ENCODE measurements at places on chromosomes 1 and 21.
A peak's percentile ranks its signal among the peaks of the same experiment; 100 is the strongest.

GRCh38 chr1:61183471-61184039, 101.2 kb downstream of the NFIA start:
- no peak for DNase-seq

DNA sequence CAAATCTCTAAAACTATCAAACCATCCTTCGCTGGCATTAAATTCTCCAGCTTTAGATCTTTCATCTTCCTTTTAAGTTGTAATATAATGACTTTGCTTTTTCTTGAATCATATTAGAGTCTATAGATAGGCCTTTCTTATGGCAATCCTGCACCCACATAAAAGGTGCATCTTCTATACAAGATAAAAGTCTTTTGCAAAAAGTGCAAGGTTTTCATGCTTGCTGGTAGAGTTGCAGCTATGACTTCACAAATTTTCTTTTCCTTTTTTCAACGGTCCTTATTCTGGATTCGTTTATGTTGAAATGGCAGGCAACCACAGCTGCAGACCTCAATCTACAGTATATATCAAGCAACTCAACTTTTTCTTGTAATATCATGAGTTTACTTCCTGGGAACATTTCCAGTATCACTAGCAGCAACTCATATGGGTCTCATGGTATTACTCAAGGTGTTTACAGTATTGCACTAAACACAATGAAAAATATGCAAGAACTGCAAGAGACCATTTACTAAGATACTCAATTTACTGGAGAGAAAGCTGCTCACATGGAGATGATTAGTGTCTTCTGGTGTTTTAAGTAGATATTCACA, 22.1 kb downstream of the OMA1 start:
- no peak for DNase-seq

DNA sequence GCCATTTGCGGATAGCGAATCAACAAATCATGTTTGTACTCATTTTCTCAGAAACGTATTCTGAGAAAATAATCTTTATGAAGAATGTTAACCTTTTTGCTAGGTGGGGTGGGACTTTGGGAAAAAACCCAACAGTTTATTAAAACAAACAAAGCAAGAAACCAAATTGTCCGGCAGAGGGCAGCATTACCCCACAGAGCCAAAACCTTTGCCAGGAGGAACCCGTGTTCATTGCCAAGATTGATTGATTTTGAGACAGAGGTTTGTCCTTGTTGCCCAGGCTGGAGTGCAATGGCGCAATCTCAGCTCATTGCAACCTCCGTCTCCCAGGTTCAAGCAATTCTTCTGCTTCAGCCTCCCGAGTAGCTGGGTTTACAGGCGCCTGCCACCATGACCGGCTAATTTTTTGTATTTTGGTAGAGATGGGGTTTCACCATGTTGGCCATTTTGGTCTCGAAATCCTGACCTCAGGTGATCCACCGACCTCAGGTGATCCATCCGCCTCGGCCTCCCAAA, 70.8 kb upstream of the RHOU start:
- peak; percentile 78 for DNase-seq

- DNase-seq, result no peak
Observed at GRCh38 chr1:28193701-28194161, 17.2 kb upstream of the PTAFR start.

GRCh38 chr1:193539731-193540459, 353.5 kb upstream of the B3GALT2 start:
- DNase-seq, result no peak

- DNase-seq, result no peak
Observed at GRCh38 chr1:84711121-84711520, 20.9 kb upstream of the SSX2IP start.

DNA sequence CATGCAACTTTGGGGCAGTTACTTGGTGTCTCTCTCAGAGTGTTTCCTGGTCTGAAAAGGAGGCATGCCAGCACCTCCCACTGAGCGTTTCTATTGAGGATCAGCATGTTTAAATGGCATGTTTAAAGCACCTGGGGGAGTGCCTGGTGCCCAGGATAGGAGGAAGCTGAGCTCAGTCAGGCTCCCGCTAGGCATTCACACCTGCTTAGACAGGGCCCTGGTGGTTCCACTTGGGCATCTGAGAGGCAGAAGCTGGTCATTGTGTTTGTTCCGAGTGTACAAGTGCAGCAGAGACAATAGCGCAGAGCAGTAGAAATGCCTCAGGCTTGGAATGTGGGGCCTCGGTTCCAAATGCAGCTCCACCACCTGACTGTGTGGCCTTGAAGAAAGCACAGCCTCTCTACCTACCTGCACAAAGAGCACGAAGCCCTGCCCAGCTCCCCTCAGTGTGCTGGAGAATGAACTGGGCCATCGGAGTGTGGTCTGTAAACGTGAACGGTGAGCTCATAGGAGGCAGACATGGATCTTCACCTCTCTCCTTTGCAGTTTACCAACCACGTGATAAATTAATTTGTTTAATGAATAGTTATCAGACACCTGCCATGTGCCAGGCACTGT, 20.3 kb upstream of the TMEM222 start:
- DNase-seq, result no peak

DNA sequence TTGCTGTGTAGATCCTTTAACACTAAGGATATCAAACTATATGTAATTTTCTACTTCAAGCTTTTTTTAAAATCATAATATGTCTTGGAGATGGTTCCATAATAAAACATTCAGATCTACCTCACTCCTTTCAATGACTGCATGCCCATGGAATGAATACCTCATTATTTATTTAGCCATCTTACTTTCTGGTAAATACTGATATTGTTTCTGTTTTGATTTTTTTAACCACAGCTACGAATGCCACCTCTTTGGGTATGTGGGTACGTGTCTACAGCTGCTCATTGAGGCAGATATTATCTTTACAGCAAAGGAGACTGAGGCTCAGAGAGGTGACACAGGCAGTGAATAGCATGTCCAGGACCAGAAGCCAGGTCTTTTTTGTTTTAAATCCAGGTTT, 215.7 kb downstream of the ST6GALNAC3 start:
- DNase-seq, result no peak

GRCh38 chr1:153505576-153505975, 30.2 kb downstream of the S100A6 start:
- DNase-seq, result no peak

- peak; percentile 45 for DNase-seq
Observed at GRCh38 chr1:227903614-227904501, 43.9 kb downstream of the WNT9A start.

DNA sequence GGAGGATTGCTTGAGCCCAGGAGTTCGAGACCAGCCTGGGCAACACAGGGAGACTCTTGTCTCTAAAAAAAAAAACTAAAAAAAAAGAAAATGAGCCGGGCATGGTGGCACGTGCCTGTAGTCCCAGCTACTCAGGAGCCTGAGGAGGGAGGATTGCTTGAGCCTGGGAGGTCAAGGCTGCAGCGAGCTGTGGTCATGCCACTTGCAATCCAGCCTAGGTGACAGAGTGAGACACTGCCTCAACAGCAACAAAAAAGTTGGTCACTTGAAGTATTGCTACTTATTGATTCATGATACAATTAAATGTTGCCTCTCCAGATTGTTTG, 57.9 kb upstream of the CXADR start:
- peak; percentile 57 for DNase-seq

DNA sequence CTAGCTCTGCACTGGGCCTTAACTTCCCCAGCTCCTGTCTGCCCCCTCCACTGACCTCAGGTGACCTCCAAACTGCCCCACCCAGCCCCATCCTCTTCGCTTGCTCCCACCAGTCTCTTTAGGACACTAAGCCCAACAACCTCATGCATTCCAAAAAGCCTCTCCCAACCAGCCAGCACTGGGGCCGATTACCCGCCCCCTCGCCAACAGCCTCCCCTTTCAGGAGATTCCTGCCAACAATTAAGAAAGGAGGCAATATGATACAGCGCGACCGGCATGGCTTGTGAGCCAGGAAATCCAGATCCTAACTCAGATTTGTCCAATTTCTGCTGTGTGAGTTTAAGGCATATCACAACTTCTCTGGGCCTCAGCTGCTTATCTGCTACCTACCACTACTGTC, 14.7 kb downstream of the KANK4 start:
- no peak for DNase-seq

DNA sequence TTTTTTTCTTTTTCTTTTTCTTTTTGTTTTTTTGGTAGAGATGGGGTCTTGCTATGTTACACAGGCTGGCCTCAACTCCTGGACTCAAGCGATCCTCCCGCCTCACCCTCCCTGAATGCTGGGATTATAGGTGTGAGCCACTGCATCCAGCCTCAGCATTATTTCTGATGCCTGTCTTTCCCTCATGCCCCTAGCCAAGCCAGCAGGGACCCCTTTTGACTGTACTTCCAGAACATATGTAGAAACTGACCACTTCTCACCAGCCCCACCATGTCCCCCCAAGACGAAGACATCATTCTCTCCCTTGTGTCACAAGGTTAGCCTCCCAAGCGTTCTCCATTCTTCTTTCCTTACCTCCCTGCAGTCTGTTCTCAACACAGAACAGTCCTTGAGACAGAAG, 107.9 kb upstream of the COA6 start:
- DNase-seq, result no peak

GRCh38 chr1:119298687-119299303, 69.8 kb upstream of the HAO2 start:
- no peak for DNase-seq

DNA sequence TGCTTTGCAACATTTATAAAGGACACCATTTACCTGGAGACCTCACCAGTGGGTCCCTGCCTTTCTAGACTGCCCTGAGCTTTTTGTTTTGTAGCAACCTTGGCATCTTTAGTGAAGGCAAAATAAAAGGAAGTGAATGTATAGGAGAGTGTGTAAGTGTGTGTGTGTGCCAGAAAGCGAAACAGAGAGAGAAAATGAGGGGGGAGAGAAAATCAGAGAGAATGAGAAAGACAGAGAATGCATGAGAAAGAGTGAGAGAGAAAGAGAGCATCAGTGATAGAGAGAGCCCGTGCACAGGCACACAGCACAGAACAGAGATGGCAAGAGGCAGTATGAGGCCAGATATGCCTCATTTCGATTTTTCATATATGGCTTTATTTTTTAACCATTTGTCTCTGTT, 57.5 kb downstream of the HSD3B1 start:
- no peak for DNase-seq

- DNase-seq, result no peak
Observed at GRCh38 chr1:107821340-107821739, 143.6 kb downstream of the VAV3 start.

- no peak for DNase-seq
Observed at GRCh38 chr1:29961293-29962059, 725.2 kb downstream of the PTPRU start.

DNA sequence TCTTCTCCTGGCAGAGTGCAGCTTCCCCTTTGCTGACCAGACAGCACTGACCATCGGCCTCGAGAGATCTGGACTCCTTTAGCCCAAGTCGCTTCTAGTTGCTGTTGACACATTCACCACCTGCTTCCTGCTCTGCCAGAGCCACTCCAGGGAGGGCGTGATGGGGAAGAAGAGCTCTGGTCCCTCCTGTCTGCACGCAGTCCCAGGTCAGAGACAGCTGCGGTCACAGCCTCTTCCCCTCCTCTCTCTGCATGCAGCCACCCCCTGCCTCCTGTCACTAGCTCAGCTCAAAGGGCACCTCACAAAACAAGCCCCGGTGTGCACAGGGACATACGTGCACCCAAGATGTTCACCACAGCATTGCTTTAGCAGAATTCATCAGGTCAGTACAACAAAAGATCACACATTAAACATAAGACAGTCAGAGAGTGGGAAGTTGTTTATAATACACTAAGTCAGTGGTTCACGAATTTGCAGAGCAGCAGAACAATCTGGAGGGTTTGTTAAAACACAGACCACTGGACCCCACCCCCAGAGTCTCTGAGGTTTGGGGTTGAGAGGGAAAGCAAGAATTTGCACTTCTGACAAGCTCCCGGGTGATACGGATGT, 132.9 kb downstream of the SYF2 start:
- no peak for DNase-seq

- DNase-seq, result no peak
Observed at GRCh38 chr1:3032371-3033039, 11.2 kb downstream of the ACTRT2 start.
